ENCODE measurements at places on chromosomes 1 and 21.

DNA sequence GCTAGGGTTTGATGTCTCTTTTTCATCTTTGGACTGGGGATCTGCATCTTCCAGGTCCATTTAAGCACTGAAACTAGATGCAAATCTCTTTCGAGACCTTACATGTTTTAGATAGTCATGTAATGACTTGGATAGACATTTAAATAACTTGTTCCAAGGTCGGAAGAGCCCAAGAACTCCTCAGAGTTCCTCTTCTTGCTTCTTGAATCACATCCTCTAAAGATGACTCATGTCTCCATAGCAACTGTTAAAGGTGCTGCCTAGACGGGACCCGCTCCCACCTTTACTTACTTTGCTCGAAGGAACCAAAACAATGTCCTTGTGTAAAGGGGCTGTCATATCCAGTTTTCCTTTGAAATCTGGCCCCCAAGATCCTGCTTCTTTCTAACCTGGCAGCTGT lies 130.0 kb downstream of the EDEM3 start:
- no peak for DNase-seq

DNA sequence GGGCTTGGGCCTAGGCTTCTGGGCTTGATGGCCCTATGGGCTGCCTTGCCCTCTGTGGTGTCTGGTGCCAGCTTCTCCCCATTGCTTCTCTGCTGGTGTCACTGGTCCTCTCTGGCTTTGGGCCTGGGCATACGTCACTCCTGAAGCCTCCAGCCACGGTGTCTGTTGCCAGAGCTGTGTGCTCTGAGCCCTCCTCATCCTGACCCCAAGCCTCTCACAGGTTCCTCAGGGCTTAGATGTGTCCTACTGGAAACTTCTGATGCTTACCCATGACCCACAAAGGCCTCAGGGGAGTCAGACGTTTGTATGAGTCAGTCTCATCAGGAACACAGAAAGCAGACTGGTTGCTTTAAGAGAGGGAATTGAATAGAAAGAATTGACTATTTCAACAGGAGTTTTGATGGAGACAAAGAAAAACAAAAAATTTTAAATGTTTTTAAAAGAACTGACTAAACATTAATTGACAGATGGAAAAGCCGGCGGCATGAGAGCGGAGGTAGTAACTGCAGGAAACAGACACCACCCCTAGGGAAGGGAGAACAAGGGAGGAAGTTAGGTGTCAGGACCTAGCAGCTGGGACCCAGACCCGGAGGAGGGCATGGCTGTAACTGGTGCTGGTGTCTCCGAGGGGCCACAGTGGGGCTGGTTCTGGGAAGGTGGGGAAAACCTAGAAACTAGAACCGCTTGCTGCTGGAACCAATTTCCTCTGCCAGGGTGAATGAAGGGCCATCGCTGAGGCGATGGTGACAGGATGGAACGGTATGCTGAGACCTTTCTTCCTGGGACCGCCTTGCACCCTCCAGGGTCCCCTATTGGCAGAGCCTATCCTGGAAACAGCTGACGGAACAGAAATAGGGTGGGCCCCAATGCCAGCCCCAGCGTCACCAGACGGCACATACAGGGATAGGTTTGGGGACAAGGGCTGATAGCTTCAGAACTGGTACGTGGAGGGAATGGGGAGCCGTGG lies 40.0 kb upstream of the CITED4 start:
- no peak for DNase-seq

GRCh38 chr1:71593523-71593922 lies 512.7 kb upstream of the ZRANB2 start:
- no peak for DNase-seq

- DNase-seq, result no peak
These were observed 14.4 kb downstream of the MTF2 start for GRCh38 chr1:93093332-93094006.

DNA sequence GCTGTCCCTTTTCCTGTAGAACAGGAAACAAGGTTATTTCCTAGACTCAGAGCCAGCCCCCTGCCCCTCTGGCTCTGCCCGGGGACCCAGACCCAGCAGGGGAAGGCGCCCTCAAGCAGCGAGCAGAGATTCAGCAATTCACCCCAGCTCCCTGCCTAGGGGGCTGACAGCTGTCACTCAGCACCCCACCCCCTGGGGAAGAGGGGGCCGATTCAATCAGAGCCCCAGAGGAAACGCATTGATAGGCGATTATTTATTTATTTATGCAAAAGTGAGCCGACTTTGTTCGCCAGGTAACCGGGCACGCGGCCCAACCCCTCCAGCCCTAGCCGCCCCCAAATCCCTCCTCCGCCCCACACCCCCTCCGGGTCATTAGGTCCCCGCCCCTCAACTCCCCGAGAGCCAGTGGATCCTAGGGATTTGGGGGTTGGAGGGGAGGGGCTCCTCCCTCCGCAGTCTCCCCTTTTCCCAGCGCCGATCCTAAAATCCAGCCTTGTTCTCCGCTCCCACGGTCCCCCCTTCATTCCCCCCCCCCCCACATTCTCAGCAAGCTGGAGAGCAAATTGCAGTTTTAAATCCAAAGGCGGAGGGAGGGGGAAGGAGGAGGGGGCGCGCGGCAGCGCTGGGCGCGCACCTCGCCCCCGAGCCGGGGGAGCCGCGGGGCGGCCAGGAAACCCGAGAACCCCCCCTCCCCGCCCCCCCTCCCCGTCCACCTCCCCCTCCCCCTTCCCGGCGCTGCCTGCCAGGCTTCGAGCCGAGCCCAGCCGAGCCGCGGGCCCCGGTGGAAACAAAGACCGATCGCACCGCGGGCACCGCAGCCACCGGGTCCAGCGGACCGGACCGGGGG lies 1.3 kb downstream of the AHDC1 start:
- DNase-seq, result peak; percentile 62

DNA sequence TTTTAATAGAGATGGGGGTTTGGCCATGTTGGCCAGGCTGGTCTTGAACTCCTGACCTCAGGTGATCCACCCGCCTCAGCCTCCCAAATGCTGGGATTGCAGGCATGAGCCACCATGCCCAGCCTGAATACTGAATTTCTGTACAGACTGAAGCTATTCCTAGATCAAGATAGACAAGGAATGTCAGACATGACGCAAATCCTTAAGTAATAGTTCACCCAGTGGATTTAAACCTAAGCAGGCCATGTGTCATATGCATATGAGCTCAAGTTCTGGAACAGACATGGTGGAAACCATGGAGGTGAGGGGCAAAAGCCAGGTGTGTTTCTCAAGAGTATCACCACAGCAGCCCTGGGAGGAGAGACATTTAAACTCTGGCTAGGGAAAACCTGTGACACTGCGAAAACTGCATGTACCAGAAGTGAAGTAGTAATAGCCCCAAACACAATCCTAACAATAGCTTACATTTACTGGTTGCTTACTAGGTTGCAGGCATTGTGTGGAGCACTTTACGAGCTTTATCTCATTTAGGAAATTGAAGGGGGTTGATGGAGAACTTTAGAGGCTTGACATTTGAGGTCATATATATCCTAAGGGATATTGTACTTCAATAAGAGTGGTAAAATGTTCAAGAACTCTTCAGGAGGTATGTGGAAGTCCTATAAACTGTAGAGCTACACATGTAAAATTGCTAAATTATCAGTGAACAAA lies 31.7 kb upstream of the MAN1A2 start:
- no peak for DNase-seq

DNA sequence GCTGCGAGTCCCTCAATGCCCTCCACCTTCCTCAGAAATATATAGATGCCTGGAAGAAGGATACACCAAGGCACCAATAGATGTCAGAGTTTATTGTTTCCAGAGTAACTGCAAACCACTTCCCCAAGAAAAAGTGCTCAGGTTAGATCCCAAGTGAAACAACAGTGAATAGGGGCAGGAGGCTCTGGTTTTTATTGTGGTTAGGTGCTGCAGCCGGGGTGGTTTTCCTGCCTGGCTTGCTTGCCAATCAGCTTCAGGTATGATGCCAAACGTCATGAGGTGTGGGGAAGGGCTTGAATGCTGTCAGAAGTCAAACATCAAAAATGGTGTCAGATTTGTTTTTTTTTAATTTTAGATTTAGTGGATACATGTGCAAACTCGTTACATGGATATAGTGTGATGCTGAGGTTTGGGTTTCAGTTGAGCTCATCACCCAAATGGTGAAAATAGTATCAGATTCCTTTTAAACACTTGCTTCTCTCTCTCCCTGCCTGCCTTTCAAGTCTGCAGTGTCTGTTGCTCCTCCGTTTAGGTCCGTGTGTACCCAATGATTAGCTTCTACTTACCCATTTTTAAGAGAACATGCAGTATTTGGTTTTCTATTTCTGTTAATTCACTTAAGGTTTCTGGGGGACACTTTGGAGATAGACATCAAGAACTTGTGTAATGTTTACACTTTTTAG lies 1317.0 kb downstream of the MRPL39 start:
- DNase-seq, result no peak

GRCh38 chr1:54928327-54928726 lies 41.3 kb upstream of the DHCR24 start:
- no peak for DNase-seq

GRCh38 chr1:234246638-234247116 lies 126.6 kb upstream of the COA6 start:
- no peak for DNase-seq

DNA sequence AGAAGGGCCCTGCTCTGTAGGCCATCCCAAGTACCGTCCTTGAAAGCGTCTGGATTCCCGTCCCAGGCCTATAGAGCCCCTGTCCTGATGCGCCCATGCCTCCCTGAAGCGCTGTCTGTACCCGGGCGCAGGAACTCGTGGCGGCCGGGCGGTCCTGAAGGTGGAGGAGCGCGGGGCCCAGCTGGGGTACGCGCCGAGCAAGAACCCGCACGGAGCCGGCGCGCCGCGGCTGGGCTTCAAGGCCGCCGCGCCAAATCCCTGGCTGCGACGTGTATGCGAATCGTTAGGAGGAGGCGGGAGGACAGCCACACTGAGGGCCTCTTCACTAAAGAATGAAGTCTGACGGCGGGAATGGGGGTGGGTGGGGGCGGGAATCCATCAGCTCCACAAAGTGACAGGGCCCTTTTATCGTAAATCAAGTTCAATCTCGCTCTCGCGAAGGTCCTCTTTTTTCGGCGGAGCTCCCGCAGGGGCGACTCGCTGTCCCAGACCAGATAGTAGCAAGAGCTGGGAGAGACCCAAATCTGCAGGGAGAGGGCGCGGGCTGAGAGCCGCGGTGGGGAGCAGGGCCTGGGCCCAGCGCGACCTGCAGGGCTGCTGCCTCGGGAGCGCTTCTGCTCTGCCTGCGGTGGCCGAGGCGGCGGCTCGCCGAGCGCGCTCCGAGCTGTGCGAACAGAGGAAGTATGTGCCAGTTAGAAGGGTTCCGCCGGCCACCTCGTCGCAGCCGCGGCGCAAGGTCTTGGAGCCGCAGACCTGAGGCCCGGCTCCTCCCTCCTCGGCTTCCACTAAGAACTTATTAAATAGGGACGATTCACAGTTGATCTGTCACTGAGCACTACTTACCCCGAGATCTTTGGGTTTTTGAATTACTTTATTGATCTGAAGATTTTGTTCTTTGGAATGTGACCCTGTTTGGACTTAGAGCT lies 10.4 kb downstream of the BARHL2 start:
- DNase-seq, result no peak

GRCh38 chr1:96967311-96967710 lies 245.7 kb downstream of the PTBP2 start:
- DNase-seq, result no peak

- no peak for DNase-seq
These were observed 50.9 kb downstream of the DHX9 start for GRCh38 chr1:182889997-182890396.

DNA sequence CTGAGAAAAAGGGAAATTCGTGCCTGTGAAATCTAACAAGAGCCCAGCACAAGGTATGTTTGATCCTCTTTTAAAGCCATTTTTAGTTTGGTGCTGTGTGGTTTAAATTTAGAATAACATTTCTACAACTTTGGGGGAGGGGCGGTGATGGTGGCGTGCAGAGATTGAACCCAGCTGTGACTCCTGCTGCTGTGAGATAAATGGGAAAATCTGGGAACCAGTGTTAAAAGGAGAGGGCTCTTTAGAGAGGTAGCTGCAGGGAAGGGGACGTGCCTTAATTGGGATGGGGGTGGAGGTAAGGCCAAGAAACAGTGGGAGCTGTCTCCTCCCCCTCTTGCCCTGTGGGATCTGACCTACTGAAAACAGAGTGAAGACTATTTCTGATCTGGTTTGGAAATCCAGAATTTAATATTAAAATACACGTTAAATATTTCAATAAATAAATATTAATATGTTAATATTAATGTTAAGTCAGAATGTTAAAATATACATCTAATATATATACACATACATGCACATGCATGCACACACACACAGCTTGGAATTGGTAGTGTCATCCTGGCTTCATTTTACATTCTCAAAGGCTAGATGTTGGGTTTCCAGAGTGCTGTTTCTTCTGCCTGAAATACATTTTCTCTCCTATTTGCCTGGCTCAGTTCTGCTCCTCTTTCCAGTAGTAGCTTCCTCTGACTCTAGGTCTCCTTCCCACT lies 30.1 kb upstream of the DNAJC6 start:
- DNase-seq, result no peak
